ENCODE measurements at places on chromosomes 7 and 10.

GRCh38 chr7:23925088-23925487, 215.1 kb downstream of the STK31 start:
- DNase-seq = no peak

DNA sequence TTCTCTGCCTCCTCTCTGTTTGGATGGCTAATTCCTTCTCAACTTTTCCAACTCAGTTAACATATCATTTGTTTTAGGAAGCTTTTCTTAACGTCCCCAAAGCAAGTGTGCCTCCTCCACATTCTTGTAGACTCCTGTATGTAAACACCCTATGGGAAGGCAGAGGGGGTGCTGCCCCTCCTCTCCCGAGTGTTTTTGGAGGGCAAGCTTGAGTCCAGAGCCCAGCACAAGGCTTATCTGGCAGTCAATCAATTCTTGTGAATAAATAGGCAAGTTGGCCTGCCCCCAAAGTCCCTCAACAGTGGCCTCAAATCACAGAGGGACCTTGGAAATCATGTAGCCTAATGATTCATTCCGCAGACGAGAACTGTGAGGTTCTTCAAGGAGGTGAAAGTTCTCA, 305.6 kb downstream of the RPS24 start:
- no peak for DNase-seq

DNA sequence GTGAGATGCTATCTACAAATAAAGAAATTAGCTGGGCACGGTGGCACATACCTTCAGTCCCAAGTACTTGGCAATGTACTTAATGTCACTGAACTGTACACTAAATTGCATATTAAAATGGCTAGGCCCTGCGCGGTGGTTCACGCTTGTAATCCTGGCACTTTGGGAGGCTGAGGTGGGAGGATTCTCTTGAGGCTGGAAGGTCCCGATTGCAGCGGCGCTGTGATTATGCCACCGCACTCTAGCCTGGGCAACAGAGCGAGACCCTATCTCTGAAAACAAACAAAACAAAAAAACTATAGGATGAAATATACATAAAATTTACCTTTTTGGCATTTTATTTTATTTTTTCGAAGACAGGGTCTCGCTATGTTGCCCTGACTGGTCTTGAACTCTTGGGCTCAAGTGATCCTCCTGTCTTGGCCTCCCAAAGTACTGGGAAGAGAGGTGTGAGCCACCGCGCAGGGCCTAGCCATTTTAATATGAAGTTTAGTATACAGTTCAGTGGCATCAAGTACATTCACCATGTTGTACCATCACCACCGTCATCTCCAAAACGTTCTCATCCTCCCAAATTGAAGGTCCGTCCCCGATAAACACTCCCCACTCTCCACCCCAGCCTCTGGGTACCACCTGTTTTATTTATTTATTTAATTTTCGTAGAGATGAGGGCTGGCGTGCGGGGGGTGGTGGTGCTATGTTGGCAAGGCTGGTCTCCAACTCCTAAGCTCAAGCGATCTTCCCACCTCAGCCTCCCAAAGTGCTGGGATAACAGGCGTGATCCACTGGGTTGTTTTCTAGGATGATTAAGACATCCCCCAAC, 1.3 kb upstream of the EIF3B start:
- DNase-seq = no peak

GRCh38 chr10:47077386-47077785, 166.2 kb downstream of the PTPN20 start:
- no peak for DNase-seq

DNA sequence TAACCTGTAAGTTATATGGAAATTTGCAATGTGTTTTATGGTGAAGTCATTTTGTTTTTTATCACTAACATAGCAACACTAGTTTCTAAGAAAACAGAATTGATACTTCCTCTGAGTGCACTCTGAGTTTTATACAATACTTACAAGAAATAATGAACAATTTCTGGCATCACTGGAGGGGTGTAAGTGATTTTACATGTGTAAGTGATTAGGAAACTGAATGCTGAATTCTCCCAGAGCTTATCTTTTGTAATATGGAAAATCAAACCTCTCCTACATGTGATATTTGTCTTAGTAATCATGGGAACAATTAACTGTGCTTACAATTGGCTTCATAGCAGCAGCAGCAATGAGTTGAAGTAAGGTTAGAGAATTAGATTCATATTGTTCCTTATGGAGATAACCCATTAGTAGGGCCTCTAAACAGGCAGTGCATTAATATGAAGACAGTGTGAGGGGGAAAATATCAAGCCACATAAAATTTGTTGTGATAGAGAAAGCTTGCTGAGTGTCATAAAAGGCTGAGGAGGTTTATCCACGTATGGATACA, 37.4 kb downstream of the SEMA3C start:
- no peak for DNase-seq

- no peak for DNase-seq
These were observed 84.4 kb downstream of the RGS10 start for GRCh38 chr10:119457966-119458766.

- DNase-seq = no peak
These were observed 249.3 kb upstream of the KCND2 start for GRCh38 chr7:120023494-120024167.

DNA sequence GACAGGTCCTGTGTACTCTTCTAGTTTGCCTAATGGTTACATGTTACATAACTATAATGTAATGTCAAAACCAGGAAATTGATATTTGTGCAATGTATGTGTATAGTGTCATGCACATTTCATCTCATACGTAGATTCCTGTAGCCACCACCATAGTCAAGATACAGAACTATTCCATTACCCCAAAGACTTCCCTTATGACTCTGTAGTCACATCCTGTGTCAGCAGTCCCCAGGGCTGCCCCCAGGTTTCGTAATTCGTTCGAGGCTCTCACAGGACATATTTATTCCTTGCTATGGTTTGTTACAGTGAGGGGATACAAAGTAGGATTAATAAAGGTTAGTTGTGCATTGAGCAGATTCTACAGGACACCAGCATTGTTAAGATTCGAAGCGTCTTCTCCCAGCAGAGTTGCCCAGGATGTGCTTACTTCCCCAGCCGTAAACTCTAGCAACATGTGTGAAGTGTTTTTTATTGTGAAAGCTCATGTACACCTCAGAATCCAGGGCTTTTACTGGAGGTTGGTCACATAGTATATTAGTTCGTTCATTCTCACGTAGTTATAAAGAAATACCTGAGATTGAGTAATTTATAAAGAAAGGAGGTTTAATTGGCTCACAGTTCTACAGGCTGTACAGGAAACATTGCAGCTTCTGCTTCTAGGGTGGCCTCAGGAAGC, 18.6 kb downstream of the RABGEF1 start:
- DNase-seq = no peak

DNA sequence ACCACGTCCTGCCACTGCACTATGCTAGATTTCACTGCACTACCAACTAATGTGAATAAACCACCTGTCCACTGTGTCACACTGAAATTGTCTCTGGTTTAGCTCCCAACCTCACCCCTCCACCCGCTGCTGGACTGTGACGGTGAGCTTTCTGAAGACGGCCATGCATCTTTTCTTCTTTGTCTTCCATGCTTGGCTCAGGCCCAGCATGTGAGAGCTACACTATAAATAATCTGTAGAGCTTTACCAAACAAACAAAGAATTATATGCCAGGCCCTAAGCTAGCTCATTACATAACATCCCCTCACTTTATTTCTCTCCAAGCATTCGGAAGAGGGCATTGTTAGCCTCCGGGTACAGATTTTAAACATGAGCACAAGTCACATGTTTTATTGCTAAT, 633.2 kb downstream of the TNS3 start:
- no peak for DNase-seq

GRCh38 chr10:43921881-43922280, 273.2 kb upstream of the ZNF32 start:
- DNase-seq = no peak

DNA sequence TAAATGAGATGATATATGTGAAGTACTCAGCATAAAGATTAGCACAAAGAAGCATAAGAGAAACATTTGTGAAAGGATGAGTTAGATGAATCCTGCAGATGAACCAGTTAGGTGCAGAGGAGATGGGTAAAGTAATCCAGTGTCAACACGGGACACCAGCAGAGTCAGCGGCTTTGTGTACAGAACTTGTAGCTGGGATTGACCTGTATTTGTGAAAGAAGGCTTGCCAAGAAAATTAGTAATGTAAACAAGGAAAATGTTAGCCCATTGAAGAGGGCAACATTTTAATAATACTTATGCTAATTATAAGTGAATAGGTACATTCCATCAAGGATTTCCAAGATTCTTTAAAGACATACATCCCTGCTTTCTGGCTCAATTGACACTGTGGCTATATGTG, 255.7 kb downstream of the PTEN start:
- no peak for DNase-seq

- no peak for DNase-seq
These were observed 15.4 kb upstream of the EIF5AL1 start for GRCh38 chr10:79496896-79497295.

DNA sequence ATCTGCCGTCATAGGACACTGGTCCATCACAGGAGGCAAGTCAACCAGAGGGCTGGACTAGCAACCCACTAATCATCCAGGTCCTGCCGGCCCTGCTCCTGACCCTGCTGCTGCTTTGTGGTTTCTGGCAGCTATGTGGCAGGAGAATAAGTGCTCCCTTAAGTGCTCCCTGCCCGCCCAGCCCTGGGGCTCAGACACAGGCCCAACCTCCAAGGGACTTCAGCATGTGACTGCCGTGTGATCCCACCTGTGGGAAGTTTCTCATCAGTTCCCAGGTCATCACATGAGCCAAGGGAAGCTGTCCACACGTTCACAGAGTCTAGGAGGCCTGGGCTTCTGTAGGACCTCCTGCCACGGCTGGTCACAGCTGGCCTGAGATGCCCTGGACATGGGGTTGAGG, 34.2 kb upstream of the ZNF488 start:
- DNase-seq = no peak

- no peak for DNase-seq
These were observed 429.8 kb downstream of the KCNMA1 start for GRCh38 chr10:77207828-77208185.

DNA sequence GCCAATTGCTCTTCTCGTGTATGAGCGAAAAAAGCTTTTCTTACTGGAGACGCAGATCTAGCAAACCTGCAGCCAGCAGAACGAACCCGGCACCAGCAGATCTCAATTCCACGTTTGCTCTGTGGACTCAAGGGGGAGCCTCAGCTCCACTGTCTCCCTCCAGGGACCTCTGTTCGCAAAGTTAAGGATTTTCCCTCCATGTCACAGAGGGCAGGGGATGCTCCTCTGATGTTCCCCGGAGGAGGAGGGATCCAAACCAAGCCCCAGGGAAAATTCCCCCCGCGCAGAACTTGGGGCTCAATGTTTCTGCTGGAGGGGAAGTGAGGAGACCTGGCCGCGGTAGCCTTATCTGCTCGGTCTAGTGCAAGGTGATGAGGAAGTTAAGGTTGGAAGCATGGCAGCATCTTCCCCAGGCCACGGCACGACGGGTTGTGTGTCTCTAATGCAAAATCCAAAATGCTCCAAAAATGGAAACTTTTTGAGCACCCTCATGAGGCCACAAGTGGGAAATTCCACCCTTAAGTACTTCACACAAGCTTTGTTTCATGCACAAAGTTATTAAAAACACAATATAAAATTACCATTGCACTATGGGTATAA, 9.0 kb downstream of the IQCE start:
- DNase-seq = no peak

GRCh38 chr7:155265144-155265543, 32.5 kb upstream of the INSIG1 start:
- no peak for DNase-seq

DNA sequence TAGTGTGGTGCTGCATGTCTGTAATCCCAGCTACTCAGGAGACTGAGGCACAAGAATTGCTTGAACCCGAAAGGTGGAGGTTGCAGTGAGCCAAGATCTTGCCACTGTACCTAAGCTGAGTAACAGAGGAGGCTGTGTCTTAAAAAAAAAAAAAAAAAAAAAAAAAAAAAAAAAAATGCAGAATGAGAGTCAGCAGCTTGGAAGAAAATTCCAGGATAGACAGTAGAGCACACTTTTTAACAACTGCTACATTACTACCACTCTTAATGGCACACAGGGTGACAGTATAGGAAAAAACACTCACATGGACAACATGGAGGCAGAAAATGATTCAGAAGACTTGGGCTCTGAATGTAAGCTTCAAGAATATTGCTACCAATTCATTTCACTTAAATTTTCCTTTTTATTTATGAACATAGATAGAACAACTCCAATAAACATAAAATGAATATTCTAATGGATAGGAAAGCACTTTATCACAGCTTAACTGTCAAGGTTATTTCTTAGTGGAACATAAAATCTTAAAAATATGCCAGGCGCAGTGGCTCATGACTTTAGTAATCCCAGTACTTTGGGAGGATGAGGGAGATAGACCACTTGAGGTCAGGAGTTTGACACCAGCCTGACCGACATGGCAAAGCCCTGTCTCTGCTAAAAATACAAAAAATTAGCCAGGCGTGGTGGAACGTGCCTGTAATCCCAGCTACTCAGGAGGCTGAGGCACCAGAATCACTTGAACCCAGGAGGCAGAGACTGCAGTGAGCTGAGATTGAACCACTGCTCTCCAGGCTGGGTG, 31.5 kb downstream of the CHCHD3 start:
- no peak for DNase-seq

Data from stimulated activated CD4-positive, alpha-beta T cell treated with anti-CD3 and anti-CD28 coated beads, Interleukin-1b, Interleukin-23, amount 100 ng/mL, for 24 hours (primary cell).